Femur (tissue), 1 donor: ENCODE measurements at places on chromosomes 11 and 22.

DNA sequence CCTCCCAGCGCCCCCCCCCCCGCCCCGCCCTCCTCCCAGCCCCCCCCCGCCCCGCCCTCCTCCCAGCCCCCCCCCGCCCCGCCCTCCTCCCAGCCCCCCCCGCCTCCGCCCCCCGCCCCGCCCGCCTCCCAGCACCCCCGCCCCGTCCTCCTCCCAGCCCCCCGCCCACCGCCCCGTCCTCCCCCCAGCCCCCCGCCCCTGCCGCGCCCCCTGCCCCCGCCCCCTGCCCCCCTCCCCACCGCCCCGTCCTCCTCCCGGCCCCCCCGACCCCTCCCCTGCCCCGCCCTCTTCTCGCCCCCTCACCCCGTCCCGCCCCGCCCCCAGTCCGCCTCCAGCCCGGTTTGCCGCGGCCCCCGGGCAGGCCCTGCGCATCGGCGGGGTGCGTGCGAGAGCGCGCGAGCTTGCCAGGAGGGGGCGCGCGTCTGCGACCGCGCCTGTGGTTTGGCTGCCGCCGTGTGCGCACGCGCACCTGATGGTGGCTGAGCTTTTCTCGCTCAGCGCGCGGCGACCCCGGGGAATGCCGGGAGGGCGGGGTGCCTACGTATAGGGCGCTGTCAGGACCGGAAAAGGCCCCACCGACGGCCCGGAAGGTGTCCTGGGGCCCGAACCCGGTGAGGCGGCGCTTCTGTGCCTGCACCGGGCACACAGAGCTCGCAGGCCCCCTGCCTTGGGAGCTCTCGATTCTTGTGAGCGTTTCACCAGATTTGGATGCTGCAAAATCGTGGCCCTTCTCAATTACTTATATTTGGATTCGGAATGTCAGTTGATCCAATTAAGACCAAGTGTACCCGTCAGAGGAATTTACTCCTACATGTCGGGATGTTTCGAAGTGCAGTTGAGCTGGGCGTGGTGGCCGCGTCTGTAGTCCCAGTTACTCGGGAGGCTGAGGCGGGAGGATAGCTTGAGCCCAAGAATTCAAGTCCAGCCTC lies 501 bp upstream of the TTLL12 start:
- DNase-seq: peak; percentile 97

GRCh38 chr22:42519525-42520401 lies at the start of gene RRP7A:
RRP7A (minus strand) TSS chr22:42519796; CDS start chr22:42519786, 10 bp downstream.
- DNase-seq: peak; percentile 84

- no peak for DNase-seq
Observed at GRCh38 chr11:27452147-27452546, 20.4 kb downstream of the LGR4 start.

- no peak for DNase-seq
Observed at GRCh38 chr22:46923394-46923793, 160.9 kb downstream of the TBC1D22A start.

DNA sequence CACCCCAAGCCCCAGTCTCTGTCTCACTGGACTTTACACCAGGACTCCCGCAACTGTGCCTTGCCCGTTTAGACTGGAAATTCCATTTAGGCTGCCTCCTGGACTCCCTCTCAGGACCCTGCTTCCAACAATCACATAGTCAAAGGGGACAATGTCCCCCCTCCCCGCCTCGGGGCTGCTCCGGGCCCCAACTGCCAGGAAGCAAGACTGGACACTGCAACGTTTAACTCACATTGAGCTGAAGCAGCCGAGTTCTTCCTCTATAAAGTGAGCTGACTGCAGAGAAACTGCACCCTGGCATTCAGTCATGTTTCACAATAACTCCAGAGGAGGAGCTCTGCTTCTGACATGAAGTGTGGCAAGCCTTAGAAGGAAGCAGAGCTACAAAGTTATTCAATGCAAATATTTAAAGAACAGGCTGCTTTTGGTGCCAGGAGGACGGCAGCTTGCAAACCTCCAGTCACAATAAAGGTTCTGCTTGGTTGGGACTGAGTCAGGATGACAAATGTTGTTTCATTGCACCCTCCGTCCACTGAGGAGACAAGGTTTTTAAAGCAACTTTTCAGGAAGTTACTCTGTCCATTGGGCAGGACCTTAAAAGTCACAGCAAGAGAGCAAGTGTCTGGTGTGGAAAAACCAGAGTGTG lies 19.9 kb downstream of the PACSIN2 start:
- DNase-seq: peak; percentile 73

GRCh38 chr11:3894128-3894731 lies 38.8 kb downstream of the STIM1 start:
- DNase-seq: peak; percentile 71

DNA sequence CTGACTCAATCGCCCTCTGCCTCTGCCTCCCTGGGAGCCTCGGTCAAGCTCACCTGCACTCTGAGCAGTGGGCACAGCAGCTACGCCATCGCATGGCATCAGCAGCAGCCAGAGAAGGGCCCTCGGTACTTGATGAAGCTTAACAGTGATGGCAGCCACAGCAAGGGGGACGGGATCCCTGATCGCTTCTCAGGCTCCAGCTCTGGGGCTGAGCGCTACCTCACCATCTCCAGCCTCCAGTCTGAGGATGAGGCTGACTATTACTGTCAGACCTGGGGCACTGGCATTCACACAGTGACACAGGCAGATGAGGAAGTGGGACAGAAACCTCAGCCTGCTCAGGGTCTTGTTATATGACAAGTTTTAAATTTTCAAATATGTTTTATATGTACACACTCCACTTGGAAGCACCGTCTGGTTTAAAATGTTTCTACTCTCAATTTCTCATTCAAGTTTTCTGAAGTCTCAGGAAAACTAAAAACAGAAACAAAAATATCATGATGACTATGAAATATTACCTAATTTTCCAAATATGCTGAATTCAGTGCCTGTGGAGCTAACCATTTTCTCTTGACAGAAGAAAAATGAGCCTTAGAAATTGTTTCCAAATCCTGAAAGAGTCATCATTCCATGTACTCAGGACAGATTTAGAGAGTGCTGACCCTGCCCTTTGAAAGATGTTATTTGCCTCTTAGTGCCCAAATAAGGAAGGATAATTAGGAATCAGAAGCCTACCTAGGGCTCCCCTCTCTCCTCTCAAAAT lies 48.8 kb upstream of the TOP3B start:
- DNase-seq: no peak

DNA sequence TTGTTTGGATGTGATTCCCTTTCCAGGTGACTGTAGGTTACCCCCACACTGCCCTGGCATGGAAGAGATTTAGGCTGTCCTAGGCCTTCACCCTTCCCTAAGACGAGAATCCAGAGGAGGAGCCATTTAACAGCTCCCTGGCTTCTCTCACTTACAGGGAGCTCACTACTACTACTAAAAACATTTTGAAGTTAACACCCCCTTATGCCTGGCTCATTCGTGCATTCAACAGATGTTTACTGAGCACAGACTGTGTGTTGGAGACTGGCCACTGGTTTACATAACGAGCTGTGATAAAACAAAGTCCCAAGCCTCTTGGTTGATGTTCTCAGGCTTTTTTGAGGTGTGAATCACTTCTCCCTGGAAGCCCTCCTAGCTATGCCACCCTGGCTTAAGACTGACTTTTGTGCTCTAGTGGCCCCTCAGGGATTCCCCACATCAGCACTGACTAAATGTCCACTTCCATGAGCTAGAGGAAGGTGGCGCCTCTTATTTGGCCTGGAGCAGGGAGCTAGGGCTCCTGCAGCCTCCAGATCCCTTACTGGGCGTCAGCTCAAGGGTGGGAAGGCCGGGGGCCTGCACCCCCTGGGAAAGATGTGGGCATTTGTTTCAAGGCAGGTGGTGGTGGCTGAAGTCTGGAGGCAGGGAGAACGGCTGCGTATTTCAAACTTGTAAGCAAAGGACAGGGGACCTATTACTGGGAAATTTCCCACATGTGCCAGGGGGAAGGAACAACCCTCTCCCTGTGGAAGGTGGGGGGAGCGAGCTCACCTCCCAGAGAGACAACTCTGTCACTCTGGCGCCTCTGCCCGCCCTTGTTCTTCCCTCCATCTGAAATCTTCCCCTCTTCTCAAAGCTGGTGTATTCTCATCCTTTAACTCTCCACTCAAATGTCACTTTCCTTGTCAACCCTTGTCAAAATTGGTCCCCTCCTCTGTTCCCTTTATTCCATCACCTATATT lies 19.4 kb upstream of the MALAT1 start:
- peak; percentile 74 for DNase-seq

- DNase-seq: peak; percentile 93
Observed at GRCh38 chr11:795634-796564, 2.2 kb downstream of the SLC25A22 start.
